Neural crest cell (in vitro differentiated cells): ENCODE measurements at places on chromosomes 5 and 9. TPM values are rescaled to one million over a fixed set of nuclear protein-coding genes. Genes with fewer than 3 reads are reported as not detected.
A peak's percentile ranks its signal among the peaks of the same experiment; 100 is the strongest.

Gene PCDHGA8
- total RNA-seq, result 0.33 and 0.43 TPM in 2 replicates

Gene CTNNAL1
- total RNA-seq, result 61.9 and 63.6 TPM in 2 replicates

GRCh38 chr5:135398855-135399793 is at the start of gene MACROH2A1:
Gene MACROH2A1, minus strand, starts transcription at chr5:135399231. Its CDS starts 10,138 bp downstream, at chr5:135389093.
- peaks cover 55% of the 10 kb centered on the region for H3K4me1 ChIP-seq
- peak within 1 kb of the TSS; percentile 58 for H3K27ac ChIP-seq
- peaks cover 25% of the 10 kb centered on the region for H3K27me3 ChIP-seq
- DNase-seq, result peak; percentile 78

DNA sequence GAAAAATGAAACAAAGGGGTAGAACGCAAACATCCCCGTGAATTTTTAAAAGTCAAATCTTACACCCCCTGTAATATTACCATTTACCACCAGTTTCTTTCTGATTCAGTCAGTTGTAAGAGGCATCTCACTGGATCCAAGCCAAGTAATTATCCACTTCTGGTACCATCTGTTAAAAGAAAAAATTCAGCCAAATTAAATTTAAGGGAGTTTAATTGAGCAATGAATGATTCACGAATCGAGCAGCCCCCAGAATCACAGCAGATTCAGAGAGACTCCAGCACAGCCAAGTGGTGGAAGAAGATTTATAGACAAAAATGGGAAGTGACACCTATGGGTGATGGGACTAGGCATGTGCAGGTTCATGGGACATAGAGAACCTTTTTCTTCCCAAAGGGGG is 29.9 kb upstream of the MTMR12 start:
- no peaks in the 10 kb centered on the region for H3K4me1 ChIP-seq
- DNase-seq, result no peak
- no peak overlapping the region for H3K27ac ChIP-seq
- H3K36me3 ChIP-seq, result peaks cover 24% of the 10 kb centered on the region
- no peaks in the 10 kb centered on the region for H3K27me3 ChIP-seq

DNA sequence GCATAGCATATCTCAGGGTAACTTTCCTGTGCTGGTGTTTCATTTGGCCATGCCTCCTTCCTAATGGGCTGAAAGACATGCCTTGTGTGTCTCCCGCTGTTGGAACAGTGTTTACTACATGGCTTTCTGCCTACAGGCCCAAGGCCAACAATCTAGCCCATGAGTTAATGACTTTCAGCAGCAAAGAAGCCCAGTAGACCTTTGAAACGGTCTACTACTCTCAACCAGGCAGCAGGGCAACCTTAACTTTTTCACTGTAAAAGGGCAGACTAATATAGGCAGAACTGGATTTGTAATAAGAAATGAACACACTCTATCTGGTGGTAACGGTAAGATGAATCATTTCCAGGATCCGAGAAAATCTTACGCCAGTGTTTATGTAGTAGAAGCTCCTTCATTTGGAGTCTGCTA is 21.0 kb downstream of the C5orf15 start:
- no peak overlapping the region for H3K4me3 ChIP-seq
- DNase-seq, result no peak
- H3K27ac ChIP-seq, result no peak overlapping the region
- H3K36me3 ChIP-seq, result no peaks in the 10 kb centered on the region
- H3K4me1 ChIP-seq, result no peaks in the 10 kb centered on the region

GRCh38 chr5:68734781-68735180 is 359.0 kb upstream of the SLC30A5 start:
- peaks cover 12% of the 10 kb centered on the region for H3K4me1 ChIP-seq
- no peaks in the 10 kb centered on the region for H3K27me3 ChIP-seq
- no peak for DNase-seq

GRCh38 chr5:120016717-120017382 is 387.5 kb downstream of the FAM170A start:
- no peak overlapping the region for H3K27ac ChIP-seq
- no peaks in the 10 kb centered on the region for H3K4me1 ChIP-seq
- H3K4me3 ChIP-seq, result no peak overlapping the region
- H3K27me3 ChIP-seq, result no peaks in the 10 kb centered on the region

Gene ANKRD34B
- 0.05 TPM in 1 of 2 replicates, not detected in the other for total RNA-seq

- no peaks in the 10 kb centered on the region for H3K36me3 ChIP-seq
- DNase-seq, result no peak
- peaks cover 26% of the 10 kb centered on the region for H3K4me1 ChIP-seq
- no peak overlapping the region for H3K27ac ChIP-seq
- H3K4me3 ChIP-seq, result no peak overlapping the region
- peaks cover 40% of the 10 kb centered on the region for H3K27me3 ChIP-seq
Measured at GRCh38 chr9:113343732-113344231, 3.7 kb upstream of the WDR31 start.

Gene ZNG1E
- total RNA-seq, result 34.5 and 35.6 TPM in 2 replicates

- H3K4me1 ChIP-seq, result peaks cover 4% of the 10 kb centered on the region
- H3K36me3 ChIP-seq, result peaks cover 48% of the 10 kb centered on the region
- no peak overlapping the region for H3K4me3 ChIP-seq
- no peaks in the 10 kb centered on the region for H3K27me3 ChIP-seq
- no peak overlapping the region for H3K27ac ChIP-seq
Measured at GRCh38 chr5:83488271-83488670, 16.7 kb downstream of the VCAN start.

- peaks cover 3% of the 10 kb centered on the region for H3K36me3 ChIP-seq
- DNase-seq, result no peak
- H3K27me3 ChIP-seq, result no peaks in the 10 kb centered on the region
- H3K4me3 ChIP-seq, result no peak overlapping the region
- no peaks in the 10 kb centered on the region for H3K4me1 ChIP-seq
Measured at GRCh38 chr5:143206196-143207053, 197.1 kb downstream of the NR3C1 start.

Gene HACD4
- 0.72 and 0.75 TPM in 2 replicates for total RNA-seq
